ENCODE measurements at places on chromosomes 1 and 21. TPM values are rescaled to one million over a fixed set of nuclear protein-coding genes. Genes with fewer than 3 reads are reported as not detected.

Gene KCND3
- total RNA-seq = 0.87 TPM

DNA sequence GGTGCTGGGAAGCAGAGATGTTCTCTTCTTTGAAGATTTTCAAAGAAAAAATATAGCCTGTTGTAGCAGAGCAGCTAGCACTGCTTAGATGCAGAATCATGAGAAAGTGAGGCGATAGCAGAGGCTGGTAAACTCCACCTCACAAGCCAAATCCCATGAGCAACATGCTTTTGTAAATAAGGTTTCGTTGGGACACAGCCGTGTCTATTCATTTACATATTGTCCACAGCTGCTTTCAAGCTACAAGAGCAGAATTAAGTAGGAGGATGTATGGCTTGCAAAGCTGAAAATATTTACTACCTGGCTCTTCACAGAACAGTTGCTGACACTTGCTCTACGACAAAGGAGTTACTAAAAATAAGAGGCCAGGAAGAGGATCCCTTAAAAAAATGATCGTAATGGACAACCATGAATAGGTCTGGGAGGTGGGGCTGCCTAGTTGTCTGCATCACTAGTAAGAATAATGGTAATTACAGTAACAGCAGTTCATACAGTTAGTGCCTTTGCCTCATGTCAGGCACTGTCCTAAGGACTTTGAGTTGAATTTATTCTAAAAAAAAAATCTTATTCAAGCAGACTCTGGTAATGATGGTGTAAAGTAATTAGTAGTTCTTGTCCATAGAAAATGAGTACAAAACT, 622.0 kb downstream of the KIF26B start:
- DNase-seq = no peak

DNA sequence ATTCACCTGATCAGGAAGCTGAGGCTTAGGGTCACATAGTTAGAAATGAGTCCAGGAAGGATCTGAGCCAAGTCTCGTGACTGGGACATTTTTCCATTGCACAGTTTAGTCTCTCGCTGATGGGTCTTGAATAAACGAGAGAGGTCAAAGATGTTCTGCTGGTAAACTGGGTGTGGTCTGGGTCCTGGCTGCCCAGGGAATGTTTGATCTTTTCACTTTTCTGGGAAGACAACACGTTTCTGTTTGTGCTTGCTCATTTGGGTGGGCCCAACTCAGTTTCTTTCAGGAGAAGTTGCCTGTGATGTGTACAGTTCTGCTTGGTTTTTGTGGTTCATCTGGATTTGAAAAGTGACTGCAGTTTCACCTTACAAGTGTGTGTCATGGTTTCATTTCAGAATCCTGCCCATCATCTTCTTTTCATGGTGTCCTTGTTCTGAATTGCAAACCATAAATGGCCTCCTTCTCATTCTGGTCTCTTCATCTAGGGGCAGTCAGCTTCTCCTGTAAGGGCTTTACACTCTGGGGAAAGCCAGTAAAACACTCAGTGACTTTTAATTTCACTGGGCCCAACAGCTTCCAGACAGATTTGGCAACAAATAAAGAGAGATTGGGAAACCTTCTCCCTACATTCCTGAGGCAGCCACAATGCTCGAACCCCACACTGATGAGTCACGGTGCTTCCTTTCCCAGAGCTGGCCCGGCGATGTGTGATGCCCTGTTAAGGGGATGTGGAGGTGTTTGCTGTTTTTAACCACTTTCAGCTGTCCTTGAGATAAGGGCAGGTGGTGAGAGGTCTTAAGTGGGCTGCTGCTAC, 7.2 kb upstream of the TACSTD2 start:
- DNase-seq = peak; percentile 62

DNA sequence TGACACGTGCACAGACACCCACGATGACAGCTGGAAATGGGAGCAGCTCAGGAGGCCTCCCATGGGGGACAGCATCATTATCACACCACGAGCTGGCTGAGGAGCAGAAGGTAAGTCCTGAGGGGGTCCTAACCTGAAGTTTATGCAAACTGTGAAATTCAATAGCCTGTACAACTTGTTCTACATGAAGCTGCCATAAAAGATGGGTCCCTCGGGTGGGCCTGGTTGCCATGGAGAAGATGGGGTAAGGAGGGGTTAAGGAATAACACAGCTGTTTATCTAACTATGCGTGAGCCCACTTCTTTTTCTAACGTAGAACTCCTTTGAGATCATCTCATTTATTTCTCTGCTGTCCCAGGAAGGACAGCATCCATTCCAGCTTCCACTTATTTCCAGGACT, 163.4 kb upstream of the CD34 start:
- DNase-seq = no peak

Gene CRNN
- not detected for total RNA-seq

DNA sequence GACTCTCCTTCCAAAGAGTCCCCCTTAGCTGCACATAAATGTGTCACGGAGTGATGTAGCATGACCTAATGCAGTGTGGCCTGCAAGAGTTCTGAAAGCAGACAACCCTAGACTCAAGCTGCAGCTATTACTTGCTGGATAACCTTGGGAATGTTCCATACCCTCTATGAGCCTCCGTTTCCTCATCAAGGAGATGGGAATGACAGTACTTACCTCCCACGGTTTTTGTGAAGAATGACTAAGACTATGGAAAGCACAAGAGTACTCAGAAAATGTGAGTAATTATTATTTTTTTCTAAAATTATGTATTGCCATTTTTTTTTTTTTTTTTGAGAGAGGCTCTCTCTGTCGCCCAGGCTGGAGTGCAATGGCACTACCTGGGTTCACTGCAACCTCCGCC, 3.0 kb downstream of the TTC39A start:
- no peak for DNase-seq

Gene AHDC1
- 35.7 TPM for total RNA-seq

Gene ERVH48-1
- not detected for total RNA-seq

DNA sequence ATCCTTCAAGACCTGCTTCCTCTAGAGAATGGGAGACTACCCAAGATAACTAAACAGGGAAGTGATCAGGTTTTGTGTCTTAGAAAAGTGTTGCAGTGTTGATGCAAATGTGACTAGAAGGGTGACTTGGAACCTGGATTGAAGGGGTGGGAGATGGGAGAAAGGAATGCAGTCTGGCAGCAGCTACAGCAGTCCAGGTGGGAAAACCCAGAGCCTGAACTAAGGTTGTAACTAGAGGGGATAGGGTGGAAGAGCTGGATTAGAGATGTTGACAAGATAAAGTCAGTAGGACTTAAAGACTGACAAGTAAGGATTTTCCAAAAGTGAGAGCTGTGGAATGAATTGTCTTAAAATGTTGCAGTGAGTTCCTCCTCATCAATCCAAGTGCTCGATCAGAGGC, 7.1 kb upstream of the SHISA4 start:
- peak; percentile 1 for DNase-seq

Measured in stomach (tissue), 19 donors.